ENCODE measurements at places on chromosomes 11 and 22. TPM values are rescaled to one million over a fixed set of nuclear protein-coding genes. Genes with fewer than 3 reads are reported as not detected.

The ADM2 gene
- total RNA-seq = 0.60 TPM

GRCh38 chr11:44574610-44575287 is 9.3 kb downstream of the CD82 start:
- peak; percentile 30 for DNase-seq

DNA sequence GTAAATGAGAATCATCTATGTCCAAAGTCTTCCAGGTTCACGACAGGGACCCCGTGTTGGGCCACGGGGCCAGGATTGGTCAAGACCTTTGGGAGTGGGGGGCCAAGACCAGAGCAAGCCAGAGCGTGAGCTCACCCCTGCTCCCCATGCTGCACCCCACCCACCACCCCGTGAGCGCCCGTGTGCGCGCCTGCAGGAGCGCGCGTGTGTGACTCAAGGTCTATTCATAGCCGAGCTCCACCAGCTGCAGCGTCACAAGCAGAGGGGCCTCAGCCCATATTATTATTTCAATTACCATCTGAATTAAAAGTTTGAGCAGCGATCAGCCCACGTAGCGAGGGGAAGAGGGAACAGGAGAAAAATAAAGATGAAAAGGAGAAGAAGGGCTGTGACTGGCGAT is 5.2 kb downstream of the KCNJ4 start:
- no peak for DNase-seq

- peak; percentile 17 for DNase-seq
These were observed 2.9 kb downstream of the SMARCB1 start for GRCh38 chr22:23789638-23790037.

The ART1 gene
- total RNA-seq = not detected

DNA sequence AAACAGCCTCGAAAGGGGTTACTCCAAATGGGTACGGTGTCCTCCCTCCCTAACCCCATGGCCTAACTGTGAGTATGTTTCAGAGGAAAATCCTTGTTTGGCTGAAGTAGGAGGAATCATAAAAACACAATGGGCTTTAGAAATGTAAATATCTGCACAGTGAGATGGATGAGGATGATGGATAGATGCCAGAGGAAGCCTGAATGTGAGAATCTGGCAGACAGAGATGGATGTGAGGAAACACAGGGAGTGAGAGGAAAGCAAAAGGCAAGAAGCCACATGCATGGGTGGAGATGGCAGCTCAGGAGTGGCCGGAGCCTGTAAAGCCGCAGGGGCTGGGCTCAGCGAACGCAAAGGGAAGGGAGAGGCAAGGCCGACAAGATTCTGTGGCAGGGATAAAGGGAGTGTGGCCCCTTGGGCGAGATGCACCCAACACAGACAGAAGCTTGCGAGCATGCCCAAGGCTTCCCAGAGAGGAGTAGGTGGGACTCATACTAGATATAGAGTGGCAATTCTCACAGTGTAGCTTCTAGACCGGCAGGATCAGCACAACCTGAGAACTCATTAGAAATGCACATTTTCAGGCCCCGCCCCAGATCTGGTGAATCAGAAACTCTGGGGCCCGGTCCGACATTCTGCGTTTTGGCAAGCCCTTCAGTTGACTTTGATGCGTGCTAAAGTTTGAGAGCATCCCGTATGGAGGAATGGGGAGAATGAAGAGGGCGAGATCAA is 237.3 kb upstream of the CADM1 start:
- no peak for DNase-seq

The HIC2 gene
- total RNA-seq = 4.4 TPM

- DNase-seq = no peak
These were observed 393.6 kb downstream of the KCNA4 start for GRCh38 chr11:29623144-29623722.

GRCh38 chr11:120192831-120193625 is 17.8 kb upstream of the OAF start:
- DNase-seq = no peak

The INS gene
- not detected for total RNA-seq
